Cortex of kidney (tissue), 1 donor: ENCODE measurements at places on chromosomes 6 and 20.

- no peak for DNase-seq
These were observed 97.8 kb downstream of the ANKS1A start for GRCh38 chr6:34986845-34987246.

- no peak for DNase-seq
These were observed 28.1 kb downstream of the SNRNP48 start for GRCh38 chr6:7617801-7618764.

DNA sequence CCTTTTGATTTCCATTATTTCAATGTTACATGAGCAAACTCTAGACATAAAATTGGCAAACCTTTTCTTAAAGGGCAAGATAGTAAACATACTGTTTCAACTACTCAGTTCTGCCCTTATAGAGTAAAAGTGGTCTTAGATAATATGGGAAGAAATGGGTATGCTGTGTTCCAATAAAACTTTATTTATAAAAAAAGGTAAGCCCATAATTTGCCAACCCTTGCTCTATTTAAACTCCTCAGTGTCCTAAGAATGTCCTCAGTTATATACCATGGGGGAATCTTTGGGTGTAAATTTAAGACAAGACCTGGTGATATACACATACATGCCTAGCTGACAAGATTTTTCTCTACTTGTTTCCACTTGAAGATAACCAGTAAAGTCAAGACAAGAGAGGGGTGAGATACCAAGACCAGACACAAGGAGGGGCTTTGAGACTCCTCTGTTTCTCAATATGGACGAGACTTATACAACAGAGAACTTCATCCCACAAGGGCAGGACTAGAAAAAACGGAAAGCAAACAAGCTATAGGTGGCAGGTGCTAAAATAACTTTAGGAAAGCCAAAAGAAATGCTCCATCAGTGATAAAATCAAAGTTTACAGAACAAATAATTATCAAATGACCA, 10.5 kb downstream of the SNX3 start:
- no peak for DNase-seq

GRCh38 chr6:160357088-160357487, 8.9 kb downstream of the SLC22A3 start:
- no peak for DNase-seq

- DNase-seq: no peak
These were observed 55.0 kb upstream of the KCNK16 start for GRCh38 chr6:39377539-39377950.

- DNase-seq: no peak
These were observed 146.4 kb upstream of the PROKR2 start for GRCh38 chr20:5463007-5463686.

- DNase-seq: no peak
These were observed 136.7 kb downstream of the MMUT start for GRCh38 chr6:49326347-49326746.

DNA sequence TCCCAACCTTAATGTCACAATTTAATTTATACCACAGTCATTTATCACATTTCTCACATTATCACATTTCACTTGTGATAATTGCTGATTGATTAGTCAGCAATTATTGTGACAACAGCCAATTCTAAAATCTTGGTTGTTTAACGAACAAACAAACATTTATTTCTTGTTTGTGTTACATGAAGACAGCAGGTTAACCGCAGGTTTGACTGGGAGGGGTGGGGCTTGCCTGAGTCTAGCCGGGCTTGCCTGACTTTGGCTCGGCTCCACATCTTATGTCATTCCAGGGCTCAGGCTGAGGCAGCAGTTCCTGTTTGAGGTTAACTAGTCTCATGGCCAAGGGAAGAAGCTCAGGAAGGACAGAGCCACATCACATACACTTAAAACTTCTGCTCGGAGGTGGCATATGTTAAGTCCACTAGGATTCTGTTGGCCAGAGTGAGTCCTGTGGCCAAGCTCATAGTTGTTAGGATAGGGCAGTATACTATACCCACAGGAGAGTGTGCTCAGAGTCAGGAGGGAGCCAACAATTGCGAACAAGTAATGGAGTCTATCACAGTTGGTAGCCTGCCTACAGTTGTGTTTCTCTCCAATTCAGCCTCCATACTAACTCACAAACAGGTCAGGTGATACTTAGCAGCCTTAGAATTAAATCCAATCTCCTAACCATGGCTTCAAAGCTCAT, 90.0 kb upstream of the IFNGR1 start:
- DNase-seq: no peak

DNA sequence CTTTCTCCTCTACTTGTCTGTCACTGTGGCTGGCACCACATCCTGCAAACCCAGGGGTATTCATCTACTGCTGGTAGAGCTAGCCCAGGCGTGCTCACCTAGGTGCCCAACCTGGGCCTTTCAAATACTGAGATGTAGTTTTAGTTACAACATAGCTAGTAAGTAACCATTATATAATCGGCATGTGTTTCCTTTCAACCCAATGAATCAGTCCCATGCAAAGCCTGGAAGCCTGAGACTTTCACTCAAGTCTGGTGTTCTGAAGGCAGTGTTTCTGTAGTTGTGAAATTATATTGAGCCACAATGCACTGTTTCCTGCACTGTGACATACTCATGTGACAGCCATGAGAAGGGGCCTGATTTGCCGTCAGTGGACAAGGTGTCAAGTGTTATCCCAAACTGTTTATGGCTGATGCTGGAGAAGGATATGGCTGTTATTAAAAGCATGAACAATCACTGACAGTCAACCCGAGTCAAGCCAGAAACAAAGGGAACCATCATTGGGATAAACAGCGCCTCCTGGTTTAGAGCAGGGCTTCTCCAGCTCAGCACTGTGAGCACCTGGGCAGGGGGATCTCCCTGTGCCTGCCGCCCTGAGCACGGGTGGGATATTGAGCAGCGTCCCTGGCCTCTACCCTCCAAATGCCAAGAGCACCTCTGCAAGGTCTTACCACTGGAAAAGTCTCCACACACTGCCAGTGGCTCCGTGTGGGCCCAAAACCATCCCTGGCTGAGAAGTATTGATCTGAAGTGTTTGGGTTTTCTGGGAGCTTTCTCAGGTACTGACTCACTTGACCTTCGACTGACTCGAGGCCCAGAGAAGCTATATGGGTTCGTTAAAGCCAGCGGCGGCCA, 1.6 kb downstream of the PSMA7 start:
- DNase-seq: no peak

DNA sequence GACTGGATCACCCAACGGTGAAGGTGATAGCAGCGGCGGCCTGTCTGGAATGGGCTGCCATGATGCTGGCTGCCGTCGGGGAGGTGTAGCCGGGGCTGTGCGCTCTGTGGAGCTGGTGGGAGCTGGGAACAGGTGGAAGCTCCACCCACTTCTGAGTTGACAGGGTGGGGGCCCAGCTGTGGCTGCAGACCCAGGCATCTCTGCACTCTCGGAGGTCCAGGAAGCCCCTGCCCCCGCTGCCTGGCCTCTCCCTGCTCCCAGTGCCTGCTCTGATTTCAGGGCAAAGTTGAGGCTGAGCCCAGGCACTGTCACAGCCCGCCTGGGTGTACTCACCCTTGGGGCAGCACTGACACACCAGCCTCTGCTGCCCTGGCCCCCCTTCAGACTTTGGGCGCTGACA, 18.1 kb upstream of the CHRNA4 start:
- no peak for DNase-seq

- DNase-seq: no peak
These were observed 8.1 kb upstream of the PFDN4 start for GRCh38 chr20:54199721-54200176.

DNA sequence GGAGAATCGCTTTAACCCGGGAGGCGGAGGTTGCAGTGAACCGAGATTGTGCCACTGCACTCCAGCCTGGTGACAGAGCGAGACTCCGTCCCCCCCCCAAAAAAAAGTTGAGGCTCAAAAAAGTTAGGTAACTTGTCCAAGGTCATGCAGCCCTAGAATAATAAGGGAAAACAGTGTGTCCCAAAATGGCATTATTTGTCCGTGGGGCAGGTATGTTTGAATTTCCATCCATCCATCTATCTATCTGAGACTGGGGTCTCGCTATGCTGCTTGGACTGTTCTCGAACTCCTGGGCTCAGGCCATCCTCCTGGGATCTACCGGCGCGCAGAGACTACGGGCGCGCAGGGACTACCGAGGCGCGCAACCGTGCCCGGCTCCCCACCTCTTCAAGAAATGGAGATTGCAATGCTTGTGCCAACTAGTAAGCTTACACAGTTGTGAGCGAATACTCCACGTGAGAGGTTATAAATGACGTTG, 374 bp upstream of the ABCC10 start:
- no peak for DNase-seq

DNA sequence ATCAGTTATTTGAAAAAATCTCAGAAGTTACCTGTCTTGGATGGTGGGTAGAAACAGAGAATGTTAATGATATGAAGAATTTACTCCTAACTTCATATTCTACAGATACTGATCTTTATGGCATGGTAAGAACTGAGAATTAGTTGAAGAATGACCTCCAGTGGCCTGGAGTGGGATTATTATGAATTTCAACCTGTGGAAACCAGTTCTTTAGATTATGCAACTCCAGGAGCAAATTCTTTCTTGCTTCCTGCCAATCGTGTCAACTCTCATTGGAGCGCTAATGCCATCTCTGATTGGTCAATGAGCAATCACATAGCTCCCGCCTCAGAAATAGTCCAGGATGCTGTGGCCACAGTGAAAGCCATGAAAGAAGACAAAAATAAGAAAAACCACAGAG, 40.6 kb downstream of the LYRM2 start:
- no peak for DNase-seq

- no peak for DNase-seq
These were observed 537.4 kb upstream of the BTBD3 start for GRCh38 chr20:11380283-11380682.

GRCh38 chr6:111841822-111842221, 31.4 kb downstream of the FYN start:
- no peak for DNase-seq

GRCh38 chr6:38179300-38179699, 359.8 kb downstream of the ZFAND3 start:
- no peak for DNase-seq

DNA sequence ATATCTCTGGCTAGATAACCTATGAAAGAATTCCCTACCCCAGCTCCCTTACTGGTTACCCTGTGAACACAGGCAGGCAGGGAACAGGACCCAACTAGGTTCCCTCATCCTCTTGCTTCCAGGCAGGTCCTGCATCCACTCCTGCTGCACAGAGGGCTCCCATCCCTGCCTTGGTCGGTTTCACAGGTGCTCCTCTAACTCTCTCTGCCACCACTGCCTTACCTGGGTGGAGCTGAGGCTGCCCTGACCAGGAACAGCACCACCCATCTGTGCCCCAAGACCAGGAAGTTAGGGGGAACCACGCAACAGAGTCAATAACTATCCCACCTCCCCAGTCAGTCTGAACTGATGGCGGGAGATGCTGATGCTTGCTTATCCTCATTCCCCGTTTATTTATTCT, 37.0 kb upstream of the HLA-A start:
- no peak for DNase-seq

- DNase-seq: no peak
These were observed 18.5 kb downstream of the POM121L2 start for GRCh38 chr6:27293436-27294098.

DNA sequence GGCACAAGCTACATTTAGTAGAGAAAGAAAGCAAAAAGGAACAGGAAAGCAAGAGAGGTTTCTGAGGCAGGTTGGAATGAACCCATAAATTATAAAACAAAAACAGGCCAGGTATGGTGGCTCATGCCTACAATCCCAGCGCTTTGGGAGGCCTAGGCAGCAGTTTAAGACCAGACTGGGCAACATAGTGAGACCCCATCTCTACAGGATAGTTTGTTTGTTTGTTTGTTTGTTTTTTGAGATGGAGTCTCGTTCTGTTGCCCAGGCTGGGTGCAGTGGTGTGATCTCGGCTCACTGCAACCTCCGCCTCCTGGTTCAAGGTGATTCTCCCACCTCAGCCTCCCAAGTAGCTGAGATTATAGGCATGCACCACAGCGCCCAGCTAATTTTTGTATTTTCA, 49.0 kb downstream of the AFG1L start:
- no peak for DNase-seq

DNA sequence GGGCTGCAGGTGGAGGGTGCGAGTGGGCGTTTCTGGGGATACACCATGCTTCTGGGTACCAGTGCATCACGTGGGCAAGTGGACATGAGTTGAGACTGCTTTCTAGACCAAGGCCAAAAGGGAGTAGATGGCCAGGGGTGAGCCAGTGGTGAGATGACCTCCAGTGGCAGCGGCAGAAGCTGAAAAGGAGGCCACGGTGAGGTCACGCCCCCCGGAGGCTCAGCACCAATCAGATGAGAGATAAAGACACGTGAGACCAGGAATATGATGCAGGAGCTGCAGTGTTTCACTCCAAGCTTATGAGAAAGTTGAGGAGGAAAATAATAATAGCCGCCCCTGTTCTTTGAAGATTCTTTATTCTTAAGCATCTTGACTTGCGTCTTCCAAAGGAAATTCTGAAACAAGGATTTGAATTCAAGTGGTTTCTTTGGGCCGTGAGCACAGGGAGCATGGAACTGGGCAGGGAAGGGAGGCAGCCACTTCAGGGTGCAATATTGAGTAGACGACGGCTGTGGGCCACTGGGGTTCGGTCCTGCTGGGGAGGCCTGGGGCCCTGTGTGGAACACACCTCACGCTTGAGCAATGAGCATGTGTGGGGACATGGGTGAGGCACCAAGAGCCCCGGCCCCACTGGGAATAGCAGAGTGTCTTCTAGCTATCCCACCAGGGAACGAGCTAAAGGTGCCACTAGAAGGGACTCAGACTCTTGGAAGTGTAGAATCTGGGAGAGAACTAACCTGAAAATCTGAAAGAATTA, 156.7 kb upstream of the LRFN2 start:
- no peak for DNase-seq

DNA sequence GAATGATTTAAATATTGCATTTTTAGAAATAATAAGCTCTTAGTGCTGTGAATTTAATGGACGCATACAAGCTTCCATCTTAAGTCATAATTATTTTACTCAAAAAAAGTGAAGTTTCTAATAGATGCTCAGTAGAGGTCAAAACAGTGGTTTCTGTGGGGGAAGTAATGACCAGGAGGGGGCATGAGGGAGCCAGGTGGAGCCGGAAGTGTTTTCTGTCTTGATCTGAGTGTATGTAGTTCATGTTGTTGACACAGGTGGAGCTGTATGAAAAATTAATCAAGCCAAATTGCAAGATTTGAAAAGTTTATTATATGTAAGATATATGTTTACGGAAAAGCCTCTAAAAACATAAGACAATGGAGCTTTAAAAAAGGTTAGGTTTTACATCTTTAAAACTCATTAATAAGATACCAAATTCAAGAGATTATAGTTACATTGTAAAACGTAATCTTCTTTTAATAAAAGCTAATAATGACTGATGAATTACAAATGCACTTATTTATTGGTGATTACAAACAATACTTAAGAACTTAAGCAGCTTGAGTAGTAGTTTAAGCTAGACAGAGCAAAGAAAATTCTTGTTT, 68.0 kb downstream of the PLAGL1 start:
- DNase-seq: no peak

GRCh38 chr6:169503422-169504152, 198.2 kb downstream of the WDR27 start:
- DNase-seq: no peak

DNA sequence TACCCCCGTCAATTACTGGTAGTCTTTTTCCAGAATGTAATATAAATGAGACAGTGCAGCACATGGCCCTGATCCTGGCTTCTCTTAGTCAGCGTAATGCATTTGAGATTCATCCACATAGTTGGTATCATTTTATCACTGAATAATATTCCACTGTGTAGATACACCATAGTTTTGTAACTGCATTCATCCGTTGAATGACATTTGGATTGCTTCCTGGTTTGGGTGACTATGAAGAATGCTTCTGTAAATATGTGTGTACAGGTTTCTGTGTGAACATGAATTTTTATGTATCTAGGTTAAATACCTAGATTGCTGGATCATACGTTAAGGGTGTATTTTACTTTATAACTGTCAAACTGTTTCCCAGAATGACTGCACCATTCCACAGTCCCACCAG, 62.6 kb upstream of the STMND1 start:
- DNase-seq: no peak

GRCh38 chr20:1651268-1652058, 6.1 kb downstream of the SIRPG start:
- no peak for DNase-seq
